ENCODE measurements at places on chromosomes 2 and 18. TPM values are rescaled to one million over a fixed set of nuclear protein-coding genes. Genes with fewer than 3 reads are reported as not detected.

GRCh38 chr2:157473581-157473980 is 29.7 kb upstream of the CYTIP start:
- no peak for DNase-seq

GRCh38 chr18:21678859-21679258 is 25.7 kb downstream of the ABHD3 start:
- no peak for DNase-seq

CKAP2L gene
- total RNA-seq, result 21.6 TPM

DNA sequence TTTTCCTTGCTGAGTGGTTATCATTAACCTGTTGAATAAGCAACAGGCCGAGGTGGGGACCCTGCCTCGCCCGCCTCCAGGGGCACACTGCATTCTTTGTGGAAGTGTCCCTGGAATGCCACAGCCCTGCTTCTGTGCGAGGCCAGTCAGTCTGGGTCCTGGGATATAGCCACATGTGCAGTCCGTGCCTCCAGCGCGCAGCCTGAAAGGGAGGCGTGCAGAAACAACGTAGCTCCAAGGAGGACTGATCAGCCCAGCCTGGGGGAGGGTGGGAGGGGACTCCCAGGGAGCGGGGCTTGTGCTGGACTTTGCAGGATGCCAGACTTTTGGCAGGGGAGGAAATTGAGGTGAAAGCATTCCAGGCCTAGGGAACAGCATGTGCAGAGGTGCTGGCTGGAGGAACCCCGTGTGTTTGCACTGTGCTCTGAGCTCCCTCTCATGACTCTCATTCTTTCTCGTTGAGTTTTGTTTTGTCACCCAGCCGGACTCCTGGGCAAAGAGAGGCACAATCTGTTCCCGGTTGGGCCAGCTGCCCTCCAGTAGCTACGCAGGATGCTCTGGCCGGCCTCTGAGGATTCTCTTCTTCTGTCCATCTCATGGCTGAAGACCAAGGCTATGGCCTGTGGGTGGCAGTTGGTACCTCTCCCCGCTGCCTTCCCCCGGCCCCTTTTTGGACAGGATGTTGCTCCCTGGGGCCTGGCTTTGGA is 39.7 kb downstream of the HPCAL1 start:
- no peak for DNase-seq

NT5C1B gene
- not detected for total RNA-seq

- no peak for DNase-seq
These were observed 91.6 kb downstream of the TTC32 start for GRCh38 chr2:19810148-19810547.

- DNase-seq, result peak; percentile 94
These were observed 120.8 kb downstream of the GAREM1 start for GRCh38 chr18:32349728-32350395.

DNA sequence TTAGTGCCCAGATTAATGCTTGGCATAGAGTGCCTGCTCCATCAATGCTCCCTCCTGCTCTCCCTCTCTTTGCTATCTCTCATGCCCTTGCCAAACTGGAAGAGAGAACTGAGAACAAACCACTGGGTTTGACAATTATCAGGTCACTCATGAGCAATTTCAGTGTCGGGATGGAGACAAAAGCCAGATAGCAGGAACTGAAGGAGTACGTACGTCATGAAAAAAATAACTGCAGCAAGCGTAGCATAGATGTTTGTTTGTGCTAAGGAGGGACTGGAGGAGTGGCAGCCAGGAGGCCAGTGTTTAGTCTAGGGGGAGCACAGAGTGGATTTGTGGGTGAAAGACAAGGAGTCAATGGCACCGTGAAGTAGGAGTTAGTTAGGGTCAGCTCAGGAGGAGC is 113.3 kb downstream of the POLE4 start:
- no peak for DNase-seq

Measured in MCF 10A (cell line).